Muscle of back (tissue), 13 donors: ENCODE measurements at places on chromosomes 2 and 18.

- DNase-seq: no peak
These were observed 82.4 kb downstream of the NCKAP5 start for GRCh38 chr2:133485868-133486267.

- no peak for DNase-seq
These were observed 72.4 kb downstream of the MYCN start for GRCh38 chr2:16012626-16013358.

- no peak for DNase-seq
These were observed 699.9 kb downstream of the DSC3 start for GRCh38 chr18:30342675-30343074.

DNA sequence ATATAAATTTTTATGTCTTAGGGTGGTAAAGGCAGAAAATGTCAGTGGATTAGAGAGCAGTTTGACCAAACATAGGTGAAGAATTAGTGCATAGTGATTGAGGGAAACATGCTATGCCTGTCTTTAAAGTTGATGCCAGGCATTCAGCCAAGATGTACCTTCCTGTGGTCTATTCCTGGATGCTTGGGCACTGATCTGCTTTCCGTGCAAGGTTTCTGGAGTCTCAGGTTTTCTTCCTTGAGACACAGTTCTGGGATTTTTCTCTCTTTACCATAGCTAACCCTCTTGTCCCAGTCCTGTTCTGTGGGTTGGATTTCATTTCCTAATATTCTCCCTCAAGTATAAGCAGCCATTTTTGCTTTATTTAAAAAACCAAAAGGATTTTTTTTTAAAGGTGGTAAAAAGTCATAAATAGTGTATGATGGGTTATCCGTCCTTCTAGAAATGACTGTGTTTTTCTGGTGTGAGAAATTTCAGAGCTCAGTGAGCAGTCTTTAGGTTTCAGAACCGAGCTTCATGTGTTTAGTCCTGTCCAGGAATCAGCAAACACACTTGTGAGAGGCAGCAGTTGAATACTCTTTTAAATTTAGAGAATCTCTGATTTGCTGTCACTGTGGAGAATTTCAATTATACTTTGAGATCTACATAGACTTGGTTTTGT is 43.0 kb upstream of the CYBRD1 start:
- DNase-seq: no peak

- DNase-seq: no peak
These were observed 35.4 kb downstream of the SFXN5 start for GRCh38 chr2:73035899-73036711.

- no peak for DNase-seq
These were observed 6.8 kb downstream of the MBD2 start for GRCh38 chr18:54217624-54218023.

- no peak for DNase-seq
These were observed 116.6 kb downstream of the LIPG start for GRCh38 chr18:49678440-49678839.

DNA sequence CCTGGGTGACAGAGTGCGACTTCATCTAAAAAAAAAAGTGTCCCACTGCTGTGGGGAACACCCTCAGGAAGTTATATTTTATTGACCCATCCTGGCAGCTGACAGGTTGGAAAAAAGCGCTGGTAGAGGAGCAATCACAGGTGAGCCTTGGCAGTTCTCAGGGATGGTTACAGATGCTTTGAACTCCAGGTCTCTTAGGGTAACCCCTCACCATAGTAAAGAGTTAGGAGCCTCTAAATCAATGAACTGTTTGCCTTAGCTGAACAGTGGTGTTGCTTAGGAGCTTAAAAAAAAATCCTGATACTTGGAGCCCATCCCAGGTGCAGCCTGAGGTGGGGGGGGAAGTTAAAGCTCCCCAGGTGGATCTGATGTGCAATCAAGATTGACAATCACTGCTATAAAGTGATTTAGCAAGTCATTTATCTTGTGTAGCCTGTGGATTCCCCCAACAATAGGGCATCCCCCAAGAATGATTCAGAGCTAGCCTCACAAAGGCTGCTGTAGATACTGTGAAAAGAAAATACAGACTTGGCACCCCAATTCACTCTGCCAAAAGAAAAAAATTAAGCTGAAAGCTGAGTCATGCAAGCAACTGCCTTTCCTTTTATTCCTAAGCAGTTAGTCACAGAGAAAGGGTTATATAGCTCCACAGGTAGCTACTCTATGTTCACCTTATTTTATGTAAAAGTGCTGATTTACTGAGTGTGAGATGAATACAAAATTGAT is 14.8 kb downstream of the SLC16A14 start:
- peak; percentile 12 for DNase-seq

- peak; percentile 15 for DNase-seq
These were observed 6.5 kb downstream of the MAP4K4 start for GRCh38 chr2:101704046-101704466.

GRCh38 chr2:29011418-29012060 is 30.4 kb downstream of the TOGARAM2 start:
- DNase-seq: peak; percentile 67

GRCh38 chr2:47735912-47736311 is 47.0 kb upstream of the MSH6 start:
- DNase-seq: no peak

- no peak for DNase-seq
These were observed 7.0 kb downstream of the TIMM21 start for GRCh38 chr18:74155276-74155675.

DNA sequence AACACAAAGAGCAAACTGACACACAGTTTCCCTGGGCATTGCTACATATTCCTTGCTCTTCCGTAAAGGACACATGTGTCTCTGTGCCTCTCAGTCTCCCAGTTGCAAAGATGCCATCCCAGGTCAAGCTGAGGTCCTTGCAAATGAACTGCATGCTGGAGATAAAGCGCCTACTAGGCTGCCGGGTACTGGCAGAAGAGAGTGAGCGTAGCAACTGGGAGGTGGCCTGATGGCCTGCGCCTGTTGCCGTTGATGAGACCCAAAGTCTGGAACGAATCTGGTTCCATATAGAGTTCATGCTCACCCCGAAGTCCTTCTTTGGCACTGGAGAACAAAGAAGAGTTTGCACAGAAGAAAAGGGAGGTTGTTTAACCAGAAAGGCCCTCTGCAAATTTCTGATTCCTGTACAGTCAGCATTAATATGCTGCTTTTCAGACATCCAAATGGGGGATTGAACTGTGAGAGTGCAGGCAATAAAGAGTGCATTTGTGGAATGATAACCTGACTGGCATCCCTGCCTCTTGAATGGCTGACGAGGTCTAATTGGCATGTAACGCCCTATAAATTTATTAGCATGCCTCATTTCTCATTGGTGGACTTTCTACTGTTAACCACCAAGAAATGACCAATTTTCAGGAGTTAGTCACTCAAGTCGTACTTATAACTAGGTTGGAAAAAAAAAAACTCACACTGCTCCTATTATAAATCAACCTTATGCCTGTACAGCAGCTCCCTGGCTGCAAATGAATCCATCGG is 78.7 kb downstream of the GBX2 start:
- no peak for DNase-seq

GRCh38 chr2:43225093-43225787 is 1.2 kb downstream of the ZFP36L2 start:
- DNase-seq: peak; percentile 53

DNA sequence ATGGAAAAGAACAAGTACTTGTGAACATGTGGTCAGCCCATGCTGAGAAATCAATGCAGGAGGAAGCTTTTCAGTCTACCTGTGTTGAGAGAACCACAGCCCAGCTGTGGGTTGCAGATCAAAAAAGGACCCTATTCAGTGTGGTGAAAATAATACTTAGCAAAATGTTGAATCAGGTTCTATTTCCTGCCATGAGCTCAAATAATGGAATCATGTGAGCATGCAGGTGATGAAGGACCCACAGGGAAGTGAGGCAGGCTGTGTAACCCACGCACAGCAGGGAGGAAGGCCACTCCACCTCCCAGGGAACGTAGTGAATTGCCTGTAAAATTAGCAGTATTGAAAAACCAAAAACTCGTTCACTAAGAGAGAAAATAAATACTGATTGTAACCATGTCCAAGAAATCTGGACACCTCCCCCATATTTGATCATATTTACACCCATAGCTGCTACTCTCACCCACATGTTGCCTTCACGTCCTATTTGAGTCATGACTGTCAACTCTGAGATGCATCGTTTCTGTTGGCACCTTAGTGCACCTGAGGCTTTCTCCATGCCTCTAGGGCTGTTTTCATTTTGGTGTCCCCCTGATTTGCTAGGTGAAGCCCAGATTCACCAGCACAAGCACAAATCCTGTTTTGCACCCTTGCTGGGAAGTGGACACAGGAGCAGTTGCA is 20.5 kb upstream of the BCL2L11 start:
- no peak for DNase-seq

- DNase-seq: no peak
These were observed 63.2 kb upstream of the TFCP2L1 start for GRCh38 chr2:121348128-121348740.

- no peak for DNase-seq
These were observed 707 bp downstream of the KRCC1 start for GRCh38 chr2:88054782-88055370.

- DNase-seq: no peak
These were observed 96.4 kb downstream of the CYRIA start for GRCh38 chr2:16568998-16569784.

DNA sequence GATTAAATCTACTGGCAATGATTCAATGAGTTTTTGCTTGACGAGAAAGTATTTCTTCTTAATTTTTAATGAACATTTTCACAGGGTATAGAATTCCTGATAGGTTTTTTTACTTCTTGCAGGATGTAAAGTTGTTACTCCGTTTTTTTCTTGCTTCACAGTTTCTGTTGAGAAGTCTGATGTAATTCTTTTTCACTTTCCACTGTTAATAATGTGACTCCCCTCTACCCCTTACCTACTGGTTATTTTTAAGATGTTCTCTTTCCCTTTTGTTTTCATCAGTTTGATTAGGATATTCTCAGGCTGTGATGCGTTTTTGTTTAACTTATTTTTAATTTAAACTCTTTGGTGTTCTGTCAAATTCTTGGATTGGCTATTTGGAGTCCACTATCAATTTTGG is 933.9 kb upstream of the PIK3C3 start:
- DNase-seq: no peak
